ENCODE measurements at places on chromosomes 11 and 22.
A peak's percentile ranks its signal among the peaks of the same experiment; 100 is the strongest.

GRCh38 chr22:40855979-40856512 lies 393 bp downstream of the ST13 start:
- DNase-seq, result peak; percentile 44

- peak; percentile 4 for DNase-seq
Measured at GRCh38 chr11:81658722-81659121, 1074.9 kb downstream of the FAM181B start.

GRCh38 chr11:62398011-62398994 lies 20.5 kb upstream of the SCGB1A1 start:
- DNase-seq, result no peak

DNA sequence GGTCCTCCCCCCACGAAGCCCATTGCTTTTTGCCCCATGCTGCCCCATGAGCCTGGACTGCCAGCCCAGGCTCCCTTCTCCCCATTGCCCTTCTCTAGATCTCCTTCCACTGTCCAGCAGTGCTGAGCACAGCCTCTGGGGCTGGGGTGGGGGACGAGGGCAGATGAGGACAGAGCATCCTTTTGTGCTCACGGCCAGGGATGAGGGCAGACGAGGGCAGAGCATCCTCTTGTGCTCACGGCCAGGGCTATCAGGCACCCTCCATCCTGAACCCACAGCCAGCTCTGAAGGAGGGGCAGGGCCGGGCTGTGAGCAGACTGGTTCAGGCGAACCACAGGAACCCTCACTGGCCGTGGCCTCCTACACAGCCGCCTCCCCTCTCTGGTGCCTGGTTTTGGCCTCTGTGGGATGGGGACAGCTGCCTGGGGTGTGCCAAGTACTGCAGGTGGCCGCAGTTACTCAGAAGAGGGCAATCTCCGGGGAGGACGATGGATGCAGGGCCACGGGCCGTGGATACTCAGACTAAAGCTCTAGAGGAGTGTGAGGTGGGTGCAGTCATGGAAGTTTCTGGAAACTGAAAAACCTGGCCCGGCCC lies 1258.8 kb downstream of the BRD1 start:
- no peak for DNase-seq

DNA sequence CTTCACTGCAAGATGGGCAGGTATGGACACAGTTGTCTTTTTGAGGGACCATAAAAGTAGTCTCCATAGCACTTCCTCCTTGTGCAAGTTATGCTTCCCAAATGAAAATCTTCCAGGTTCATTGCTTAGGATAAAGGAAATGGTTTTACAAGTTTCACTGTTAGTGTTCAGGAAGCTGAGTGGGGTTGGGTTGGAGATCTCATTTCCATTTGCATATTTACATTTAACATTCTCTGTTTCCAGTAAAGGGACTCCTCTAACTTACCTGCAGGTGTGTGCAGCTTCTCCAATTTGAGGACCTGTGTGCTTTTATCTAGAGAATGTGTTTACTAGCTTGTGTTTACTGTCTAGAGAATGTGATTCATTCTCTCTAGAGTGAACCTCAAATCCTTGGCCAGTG lies 141.3 kb upstream of the POU2AF2 start:
- no peak for DNase-seq
